ENCODE measurements at places on chromosomes 2 and 18.
A peak's percentile ranks its signal among the peaks of the same experiment; 100 is the strongest.

DNA sequence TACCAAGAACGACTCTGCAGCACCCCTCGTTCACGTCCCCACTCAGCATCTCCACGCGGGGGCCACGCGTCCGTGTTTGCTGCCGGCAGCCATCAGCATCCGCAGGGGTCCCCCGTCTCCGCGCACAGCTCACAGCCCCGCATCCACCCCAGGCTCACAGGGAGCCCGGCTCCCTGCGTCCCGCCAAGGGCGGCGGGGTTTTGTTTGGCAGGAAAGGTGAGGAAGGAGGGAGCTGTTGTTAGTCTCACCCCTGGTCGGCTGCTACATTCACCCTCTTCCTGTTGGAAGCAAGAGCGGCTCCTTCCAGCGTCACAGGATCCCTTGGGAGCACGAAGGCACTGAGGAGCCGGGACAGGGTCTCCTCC is 131.0 kb upstream of the CTDP1 start:
- DNase-seq, result no peak

DNA sequence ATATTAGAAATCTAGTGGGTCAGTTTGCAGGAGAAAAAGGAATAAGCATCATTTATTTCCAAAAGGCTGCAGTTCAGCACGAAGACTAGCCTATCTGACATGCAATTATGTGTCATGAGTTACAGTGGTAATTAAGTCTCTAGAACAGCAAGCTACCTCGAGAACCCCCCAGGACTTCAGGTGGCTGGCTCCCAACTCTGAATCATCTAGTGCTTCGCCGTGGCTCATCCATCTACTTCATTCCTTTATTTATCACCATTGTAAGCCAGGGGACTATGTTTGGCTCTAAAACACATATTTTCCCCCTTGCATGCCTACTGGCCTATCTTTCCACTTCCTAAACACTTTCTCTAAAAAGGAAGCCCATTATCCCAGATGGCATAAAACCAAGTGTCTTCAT is 121.6 kb downstream of the TXNL1 start:
- no peak for DNase-seq

DNA sequence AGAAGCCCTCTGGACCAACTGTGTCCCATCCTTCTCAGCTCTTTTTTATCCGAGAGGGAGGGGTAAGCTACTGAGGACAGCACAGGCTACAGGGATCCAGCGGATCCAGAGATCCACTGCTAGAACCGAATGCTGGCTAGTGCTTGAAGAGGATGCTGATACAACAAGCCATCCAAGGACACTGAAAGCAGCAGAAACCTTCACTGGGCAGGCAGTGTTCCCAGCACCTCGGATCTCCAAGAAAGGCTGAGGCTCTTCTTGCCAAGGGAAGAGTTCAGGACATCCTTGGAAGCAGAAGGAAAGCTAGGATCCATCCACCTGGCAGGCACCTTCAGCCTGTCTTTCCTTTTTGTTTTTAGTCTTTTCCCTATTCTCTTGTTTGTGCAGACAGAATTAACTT is 13.2 kb upstream of the FHOD3 start:
- DNase-seq, result no peak

GRCh38 chr2:135997380-135997779 is 12.0 kb upstream of the DARS1 start:
- peak; percentile 25 for DNase-seq

DNA sequence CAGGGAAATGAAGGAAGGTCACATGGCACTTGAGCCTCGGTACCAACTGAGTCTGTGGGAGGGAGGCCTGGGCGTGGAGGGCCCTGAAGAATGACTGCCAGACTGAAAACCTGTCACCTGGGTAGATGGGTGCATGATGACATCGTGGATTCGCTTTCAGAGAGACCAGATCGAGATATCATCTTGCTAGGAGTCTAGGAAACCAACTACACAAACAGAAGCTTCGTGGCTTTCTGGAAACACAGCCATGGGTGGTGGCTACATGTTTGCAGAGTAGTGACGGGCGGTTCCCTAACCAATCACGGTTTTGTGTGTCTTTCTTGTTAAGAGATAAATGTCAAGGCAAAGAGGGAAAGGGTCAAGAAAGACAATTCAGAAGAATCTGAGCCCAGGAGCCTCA is 155.0 kb downstream of the EIPR1 start:
- DNase-seq, result peak; percentile 77

- no peak for DNase-seq
Observed at GRCh38 chr2:211093743-211094303, 537.4 kb downstream of the CPS1 start.

GRCh38 chr2:109209941-109210340 is 80.9 kb downstream of the SH3RF3 start:
- no peak for DNase-seq

- DNase-seq, result no peak
Observed at GRCh38 chr2:11814979-11815510, 68.6 kb downstream of the LPIN1 start.

DNA sequence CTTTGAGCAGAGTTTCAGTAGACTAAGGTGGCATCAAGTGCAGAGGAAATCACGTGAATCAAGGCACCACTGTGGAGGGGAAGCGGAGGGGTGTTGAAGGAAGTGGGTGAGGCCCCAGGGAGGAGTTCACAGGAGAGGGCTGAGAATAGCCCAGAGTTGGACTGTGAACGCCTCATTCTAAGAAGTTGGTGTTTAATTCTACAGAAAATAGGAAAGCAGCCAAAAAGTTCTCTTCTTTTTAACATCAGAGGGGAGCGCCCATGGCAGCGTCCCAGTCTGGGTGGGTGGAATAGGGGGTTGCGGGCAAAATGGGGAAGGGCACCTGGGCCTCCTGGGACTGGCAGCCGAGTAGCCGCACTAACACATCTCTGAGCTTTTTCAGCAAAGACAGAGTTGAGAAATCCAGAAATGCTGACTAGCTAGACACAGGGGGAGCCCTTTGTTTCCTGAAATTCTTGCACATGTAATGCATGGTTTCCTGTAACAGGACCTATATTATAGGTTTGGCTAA is 97.0 kb downstream of the NEB start:
- DNase-seq, result peak; percentile 55

DNA sequence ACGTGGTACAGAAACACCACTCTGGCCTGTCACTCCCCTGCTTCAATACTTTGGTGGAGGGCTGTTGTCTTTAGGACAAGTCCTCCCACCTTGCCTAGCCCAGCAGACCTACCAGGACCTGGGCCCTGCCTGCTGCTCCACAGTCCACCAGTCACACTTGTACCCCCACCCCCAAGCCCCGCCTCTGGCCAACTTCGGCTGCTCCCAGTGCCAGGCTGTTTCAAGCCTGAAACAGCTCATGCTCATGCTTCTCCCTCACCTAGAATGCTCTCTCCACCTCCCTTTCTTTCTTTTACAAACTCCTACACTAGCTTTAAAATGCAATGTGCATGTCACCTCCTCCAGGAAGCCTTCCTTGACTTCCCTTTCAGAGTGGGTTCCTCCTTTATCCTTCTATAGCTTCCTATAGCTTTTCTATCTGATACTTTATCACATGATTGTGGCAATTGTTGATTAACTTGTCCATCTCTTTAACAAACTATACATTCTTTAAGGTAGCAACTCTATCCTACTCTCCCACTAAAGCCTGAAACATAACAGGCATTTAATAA is 4.8 kb upstream of the OXER1 start:
- no peak for DNase-seq

DNA sequence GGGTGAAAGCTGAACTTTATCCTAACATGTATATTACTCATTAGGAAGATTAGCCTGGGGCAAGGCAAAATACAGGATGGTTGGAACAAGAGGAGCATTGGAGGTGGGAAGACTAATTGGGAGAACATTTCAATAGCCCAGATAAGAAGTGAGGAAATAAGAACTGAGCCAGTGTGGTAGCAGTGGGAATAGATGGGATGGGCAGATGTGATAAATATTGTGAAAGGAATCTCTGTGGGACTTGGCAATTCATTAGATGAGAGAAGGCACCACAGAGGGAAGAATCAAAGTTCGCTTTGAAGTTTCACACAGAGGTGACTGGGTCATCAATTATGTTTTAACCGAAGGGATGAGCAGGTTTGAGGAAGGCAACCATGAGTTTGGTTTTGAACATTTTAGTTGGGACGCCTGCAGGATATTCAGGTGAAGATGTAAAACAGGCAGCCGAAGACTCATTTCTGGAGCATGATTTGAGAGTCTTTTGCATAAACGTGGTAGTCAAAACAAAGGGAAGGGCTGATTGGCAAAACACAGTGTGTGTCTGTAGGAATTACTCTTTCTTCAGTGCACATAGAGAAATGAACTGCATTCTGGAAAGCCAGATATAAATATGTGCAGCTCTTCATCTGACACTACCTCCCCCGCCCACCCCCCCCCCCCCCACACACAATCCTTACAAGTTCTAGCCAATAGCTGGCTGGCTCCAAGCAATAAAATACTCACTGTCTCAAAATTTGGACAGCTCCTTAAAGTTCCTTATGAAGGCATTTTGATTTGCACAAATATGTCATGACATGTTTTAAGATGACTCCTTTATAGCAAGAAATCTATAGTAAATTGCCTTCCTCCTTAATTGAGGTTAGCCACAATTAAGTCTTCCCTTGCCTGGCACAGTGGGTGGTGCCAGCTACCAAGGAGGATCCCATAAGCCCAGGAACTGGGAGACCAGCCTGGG is 1.9 kb upstream of the SLC1A4 start:
- DNase-seq, result peak; percentile 11

- DNase-seq, result no peak
Observed at GRCh38 chr2:143551971-143552650, 422.9 kb downstream of the ARHGAP15 start.

DNA sequence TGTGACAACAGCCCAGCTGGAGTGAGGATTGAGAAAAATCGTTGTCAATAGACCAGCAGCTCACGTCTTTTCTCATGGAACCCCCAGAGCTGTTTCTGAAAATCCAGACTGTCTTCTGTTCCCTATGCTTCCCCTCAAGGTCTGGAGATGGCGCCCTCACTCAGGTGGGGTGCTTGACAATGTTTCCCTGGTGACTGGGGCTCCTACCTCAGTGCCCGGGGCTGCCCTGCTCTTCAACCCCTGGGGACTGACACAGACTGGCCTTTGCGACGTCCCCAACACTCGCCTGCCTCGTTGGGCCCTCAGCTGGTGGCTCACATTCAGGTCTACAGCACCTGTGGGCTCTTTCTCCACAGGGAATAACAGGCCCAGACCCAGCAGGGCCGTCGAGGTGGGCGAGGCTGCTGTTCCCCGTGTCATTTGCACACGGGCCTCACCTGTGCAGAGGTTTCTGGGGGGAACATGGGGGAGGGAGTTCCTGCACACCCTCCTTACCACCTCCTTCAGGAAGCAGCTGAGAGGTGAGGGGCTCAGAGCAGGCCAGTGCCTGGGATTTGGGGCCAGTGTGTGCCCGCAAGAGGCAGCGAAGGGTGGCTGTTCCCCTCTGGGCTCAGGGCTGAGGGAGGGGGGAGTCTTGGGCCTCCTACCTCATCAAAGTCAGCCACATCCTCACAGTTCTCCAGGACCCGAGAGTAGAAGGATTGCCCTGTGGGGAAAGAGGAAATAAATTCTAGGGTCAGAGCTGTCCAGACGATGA is 59.3 kb upstream of the OTOF start:
- DNase-seq, result no peak

Measured in activated CD4-positive, alpha-beta T cell treated with anti-CD3 and anti-CD28 coated beads for 48 hours (primary cell).